ENCODE measurements at places on chromosomes 3 and 15.

- no peak for DNase-seq
These were observed 39.5 kb upstream of the GOLGA8J start for GRCh38 chr15:30043211-30043655.

- no peak for DNase-seq
These were observed 29.3 kb upstream of the SLCO3A1 start for GRCh38 chr15:91824256-91824655.

- peak; percentile 39 for DNase-seq
These were observed 17.5 kb upstream of the GASK1A start for GRCh38 chr3:42961633-42962032.

DNA sequence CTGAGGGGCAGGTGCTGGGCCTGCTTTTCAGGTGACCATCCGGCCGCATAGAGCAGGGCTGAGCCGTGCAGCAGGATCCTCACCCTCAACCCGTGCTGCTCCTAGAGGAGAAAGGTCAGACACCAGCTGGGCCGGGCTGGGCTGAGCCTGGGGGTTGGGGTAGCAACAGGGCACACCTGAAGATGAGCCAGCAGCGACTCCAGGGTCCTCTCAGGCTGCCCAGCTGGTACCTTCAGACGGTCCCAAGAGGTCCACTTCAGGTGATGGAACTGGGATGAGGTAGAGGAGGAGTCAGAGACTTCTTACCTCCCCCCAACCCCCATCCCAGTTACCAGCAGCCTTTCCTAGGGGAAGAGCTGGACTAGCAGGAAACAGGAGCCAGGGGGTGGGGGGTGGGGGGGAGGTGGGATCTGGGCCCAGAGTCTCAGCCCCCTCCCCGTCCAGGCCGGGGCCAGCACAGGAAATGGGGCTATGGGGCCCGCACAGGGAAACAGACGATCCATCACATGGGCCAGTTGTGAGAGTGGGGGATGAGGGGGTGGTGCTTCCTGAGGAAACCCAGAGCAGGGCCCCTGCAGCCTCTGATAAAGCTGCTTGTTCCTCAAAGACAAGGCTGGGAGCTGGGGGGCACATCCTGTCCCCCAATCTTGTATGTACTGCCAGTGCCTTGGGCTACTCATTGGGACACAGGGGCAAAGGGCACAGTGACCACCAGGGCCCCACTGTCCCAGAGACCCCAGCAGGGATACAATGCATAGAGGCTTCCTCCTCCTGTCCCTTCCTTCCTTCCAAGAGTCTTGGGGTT, 3.0 kb downstream of the INKA1 start:
- DNase-seq: no peak

DNA sequence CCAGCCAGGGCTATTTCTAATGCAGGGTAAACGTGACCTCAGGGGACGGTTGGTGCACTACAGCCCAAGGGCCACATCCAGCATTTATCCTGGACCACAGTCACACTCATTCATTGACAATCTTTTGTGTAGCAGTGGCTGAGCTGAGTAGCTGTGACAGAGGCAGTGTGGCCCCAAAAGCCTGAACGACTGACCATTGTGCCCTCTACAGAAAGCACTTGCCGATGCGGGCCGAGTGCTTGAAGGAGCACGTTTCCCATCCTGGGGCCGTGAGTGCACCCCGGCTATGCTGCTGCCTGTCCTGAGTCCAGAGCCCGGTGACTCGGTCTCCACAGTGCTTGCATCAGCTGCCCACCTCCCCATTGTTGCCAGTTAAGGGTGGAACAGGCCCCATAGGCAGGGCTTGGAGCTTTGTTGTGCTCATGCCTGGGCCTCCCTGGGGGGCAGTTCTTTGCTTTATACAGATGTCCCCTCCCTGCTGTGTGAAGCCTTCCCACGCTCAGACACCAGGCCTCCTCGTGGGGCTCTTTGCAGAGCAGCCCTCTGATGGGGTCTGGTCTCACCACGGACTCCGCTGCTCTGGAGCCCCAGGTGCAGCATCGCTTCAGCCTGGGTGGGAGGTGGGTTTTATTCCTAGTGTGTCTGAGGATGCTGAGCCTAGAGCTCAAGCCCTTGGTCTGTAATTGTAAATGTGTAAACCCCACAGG, 13.0 kb upstream of the SNRPA1 start:
- no peak for DNase-seq

- peak; percentile 70 for DNase-seq
These were observed 21.8 kb upstream of the NFKBIZ start for GRCh38 chr3:101827211-101828174.

DNA sequence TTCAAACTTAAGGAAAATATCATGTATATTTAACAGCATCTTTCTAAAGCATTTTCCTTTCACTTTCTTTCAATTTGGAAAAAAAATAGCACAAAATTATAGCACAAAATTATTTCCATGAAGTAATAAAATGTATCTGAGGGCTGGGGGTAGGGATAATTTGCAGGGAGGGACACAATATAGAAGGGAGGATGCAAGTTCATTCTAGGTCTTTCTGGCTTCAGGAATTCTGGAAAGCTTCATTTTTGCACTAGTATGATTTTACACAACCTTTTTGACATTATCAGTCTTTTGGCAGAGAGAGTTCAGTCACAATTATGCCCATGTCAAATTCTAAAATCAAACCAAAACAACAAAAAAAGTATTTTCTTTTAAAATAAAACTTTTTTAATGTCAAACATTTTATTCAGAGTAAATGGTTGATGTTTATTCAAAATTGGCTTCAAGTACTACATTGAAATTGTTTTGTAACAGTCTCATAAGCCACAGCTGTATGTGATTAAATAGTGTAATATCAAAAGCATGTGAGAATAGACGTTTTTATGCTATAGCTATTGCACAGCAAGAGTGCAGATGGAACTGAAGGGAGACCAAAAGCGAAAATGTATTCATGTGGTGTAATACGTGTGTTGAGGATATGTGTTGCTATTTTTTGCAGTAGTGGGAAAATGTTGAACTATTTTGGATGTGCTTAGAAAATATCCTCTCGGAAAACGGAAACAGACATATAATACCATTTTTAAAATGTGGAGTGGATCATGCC, 5.8 kb downstream of the RBMS3 start:
- DNase-seq: no peak

DNA sequence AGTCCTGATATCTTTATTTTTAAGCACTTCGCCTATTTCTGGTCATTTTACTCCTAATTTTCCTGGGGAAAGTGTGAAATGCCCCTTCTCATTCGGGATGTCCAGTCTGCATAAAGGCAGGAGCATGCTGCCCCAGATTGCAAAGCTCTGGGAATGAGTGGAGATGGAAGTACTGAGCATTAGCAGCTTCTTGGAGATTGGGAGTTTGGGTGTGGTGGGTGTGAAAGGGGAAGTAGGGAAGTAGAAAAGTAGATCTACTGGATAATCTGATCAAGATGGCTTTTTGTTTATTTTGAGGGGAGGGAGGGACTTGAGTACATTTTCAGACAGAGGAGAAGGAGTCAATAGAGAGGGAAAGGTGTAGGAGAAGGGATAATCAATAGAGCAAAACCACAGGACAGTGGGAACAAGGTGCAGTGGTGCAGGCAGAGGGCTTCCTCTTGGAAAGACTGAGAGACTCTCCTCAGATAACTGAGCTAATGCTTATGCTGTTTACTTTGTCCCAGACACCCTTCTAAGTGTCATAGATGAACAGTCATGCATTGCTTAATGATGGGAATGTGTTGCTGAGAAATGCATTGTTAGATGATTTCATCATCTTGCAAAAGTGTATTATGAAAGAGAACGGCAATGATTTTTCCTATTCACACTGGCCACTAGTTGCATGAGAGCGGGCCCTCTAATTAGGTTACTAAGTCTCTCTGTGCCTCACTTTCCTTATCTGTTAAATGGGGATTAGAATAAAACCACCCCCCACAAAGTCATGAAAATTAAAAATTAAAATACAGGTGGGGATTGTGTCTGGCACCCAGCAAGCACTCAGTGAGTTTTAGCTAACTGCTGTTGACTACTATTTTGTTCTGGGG, 45.5 kb downstream of the PHLDB2 start:
- peak; percentile 77 for DNase-seq

DNA sequence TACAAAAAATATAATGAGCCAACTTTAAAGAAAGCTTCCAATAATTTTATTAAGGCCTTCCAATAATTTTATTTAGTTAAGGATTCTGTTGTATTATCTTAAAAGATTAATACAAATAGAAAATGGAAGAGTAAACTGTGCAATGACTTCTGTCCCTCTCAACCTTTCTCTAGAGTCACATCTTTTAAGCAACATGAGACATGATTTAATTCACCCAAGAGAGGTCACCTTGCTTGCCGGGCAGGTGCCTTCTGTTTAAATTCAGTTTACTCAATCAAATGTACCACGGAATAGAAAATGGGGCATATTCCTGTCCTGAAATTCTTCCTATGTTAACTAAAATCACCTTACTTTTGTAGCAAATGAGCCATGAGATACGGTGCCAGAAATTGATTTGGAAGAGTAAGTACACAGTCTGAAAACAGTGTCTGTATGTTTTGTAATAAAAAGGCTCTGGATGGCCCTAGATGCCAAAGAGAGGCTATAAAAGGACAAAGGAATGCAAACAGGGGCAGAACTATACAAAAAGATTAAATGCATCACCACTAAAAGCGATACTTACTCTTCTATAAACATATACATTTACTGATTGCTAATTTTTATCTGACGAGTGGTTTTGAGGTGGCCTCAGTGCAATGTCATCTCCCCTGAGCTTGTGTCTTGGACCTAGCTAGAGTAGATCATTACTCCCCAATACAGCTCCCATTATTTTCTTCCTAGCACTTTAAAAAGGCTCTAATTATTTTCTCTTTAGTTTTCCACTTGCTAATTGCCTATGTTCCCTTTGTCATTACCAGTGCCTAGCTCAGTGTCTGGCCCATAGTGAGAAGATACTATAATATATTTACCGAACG, 134.0 kb downstream of the FHIT start:
- no peak for DNase-seq

DNA sequence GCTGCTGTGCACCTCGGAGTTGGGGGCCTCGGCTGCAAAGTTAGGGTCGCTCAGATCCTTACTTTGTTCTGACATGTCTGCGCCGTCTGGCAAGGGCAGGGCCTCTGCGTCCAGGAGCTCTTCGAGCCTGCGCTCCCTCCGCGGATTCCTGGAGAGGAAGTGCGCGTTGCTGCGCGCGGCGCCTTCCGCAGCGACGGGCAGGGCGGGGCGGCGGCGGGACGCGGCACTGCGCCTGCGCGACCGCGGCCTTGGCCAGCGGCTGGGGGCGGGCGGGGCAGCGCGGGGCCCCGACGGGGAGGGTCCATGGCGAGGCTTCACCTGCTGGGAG, at the start of gene NDN:
NDN (minus strand) TSS at position 163 of the 328 bp plus-strand sequence; CDS start at position 75, 88 bp downstream.
- no peak for DNase-seq

GRCh38 chr15:86193716-86194380, 114.2 kb downstream of the AGBL1 start:
- DNase-seq: no peak

GRCh38 chr3:133886031-133886722, 9.5 kb downstream of the RAB6B start:
- DNase-seq: no peak

GRCh38 chr3:69594286-69594685, 145.0 kb upstream of the MITF start:
- no peak for DNase-seq

- no peak for DNase-seq
These were observed 610.9 kb downstream of the AGBL1 start for GRCh38 chr15:86690566-86690965.

- DNase-seq: no peak
These were observed 233.6 kb upstream of the LYSMD4 start for GRCh38 chr15:99966815-99967214.

GRCh38 chr15:57373882-57374276, 2.4 kb upstream of the CGNL1 start:
- DNase-seq: no peak

GRCh38 chr15:80735344-80735743, 40.2 kb downstream of the ABHD17C start:
- no peak for DNase-seq

- DNase-seq: no peak
These were observed 5.0 kb upstream of the CRYBG3 start for GRCh38 chr3:97816811-97817210.

DNA sequence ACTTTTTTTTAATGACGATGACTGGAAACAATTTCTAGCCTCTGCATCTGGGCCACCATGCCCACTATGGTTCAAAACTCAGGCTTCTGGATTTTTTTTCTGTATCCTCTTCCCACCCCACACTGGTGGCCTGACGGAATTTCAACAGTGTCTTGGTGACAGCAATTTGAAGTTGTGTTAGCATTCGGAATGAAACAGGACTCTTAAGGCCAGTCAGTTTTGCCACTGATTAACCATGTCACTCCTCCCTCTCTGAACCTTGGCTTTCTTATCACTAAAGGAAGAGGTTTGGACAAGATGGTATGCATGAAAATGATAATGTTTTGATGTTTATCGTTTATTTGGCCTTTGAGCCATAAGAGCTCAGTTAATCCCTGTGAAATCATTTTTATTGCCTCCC, 41.6 kb upstream of the BDH1 start:
- peak; percentile 66 for DNase-seq

DNA sequence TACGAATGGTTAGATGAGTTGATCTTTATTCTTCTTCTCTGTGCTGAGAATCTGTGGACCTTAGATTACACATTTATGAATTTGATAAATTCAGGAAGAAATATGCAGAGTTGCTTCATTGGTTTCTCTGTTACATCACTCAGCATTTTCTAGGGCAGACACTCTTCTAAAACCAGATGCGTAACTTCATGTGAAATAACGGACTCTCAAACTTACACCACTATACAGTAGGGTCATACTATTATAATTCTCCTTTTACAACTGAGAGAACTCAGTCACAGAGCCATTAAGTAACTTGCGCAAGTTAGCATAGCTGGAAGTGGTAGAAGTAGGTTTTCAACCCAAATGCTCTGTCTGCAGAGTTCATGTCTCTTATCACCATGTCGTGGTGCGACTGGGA, 5.7 kb downstream of the TMEM207 start:
- DNase-seq: no peak

DNA sequence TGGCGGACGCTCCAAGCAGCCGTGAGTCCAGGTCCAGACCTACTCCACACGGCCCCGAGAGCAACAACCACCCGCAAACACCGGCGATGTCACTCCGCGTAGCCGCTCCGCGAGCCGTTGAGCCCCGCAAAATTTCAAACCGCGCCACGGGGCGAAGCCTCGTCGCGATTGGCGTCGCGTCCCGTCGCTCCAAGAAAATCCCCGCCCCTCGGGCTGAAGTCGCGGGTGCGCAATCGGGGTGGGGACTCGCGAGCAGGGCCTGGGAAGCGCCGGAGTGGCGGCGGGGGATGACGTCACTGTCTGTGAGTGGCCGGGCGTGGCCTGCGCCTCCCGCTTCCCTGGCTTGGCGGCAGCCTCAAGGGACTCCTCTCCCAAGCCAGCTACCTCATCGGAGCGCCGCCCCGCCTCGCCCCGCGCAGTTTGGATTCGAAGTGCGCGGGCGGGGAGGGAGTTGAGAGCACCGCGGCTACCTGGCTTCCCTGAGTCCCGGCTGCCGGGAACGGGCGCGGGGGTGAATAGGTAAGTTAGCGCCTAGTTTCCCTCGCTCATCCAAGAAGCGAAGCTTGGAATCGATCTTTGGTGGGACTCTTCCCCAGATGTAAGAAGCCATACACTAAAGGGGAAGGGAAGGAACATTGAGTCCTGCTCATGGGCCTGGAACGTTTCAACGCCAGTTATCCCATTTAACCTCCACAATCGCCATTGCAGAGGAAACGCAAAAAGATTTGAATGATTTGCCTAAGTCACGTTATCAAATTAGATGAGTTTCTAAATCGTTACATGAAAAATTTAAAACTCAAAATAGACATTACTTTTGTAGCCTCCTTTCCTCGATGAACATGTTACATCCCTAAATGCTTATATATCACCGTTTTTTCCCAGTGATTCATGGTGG, at the start of gene PRC1:
PRC1 (minus strand) TSS at position 119 of the 895 bp plus-strand sequence; CDS start at position 1, 118 bp downstream.
- DNase-seq: peak; percentile 100

- peak; percentile 82 for DNase-seq
These were observed 436.0 kb upstream of the TPM1 start for GRCh38 chr15:62606376-62607113.

Measured in LoVo (cell line).